ENCODE measurements at places on chromosomes 16 and 17.

DNA sequence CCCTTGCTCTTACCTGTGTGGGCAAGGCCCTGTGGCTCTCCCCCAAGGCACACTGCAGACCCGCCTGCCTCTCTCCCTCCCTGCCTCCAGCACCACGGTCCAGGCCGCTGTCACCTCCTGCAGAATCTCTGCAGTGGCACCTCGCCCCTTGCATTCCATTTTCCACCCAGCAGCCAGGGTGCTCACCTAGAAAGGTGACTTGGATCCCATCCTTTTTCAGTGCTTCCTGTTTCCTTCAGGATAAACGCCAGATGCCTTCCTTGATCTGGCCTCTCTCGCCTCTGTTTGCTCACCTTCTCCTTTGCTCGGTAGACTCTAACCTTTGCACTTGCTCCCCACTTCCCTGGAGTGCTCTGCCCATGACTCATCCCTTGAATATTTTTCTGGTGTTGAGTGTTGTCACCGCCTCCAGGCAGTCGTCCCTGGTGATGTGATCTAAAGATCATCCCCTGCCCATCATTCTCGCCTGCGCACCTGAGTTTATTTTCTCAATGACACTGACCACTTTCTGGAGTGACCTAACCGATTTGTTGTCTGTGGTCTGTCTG, 79.2 kb upstream of the LGALS9 start:
- no peak for DNase-seq

- DNase-seq, result no peak
These were observed 480.1 kb downstream of the SOX9 start for GRCh38 chr17:72600934-72601333.

- no peak for DNase-seq
These were observed 34.2 kb upstream of the ATP2A3 start for GRCh38 chr17:3998436-3998835.

DNA sequence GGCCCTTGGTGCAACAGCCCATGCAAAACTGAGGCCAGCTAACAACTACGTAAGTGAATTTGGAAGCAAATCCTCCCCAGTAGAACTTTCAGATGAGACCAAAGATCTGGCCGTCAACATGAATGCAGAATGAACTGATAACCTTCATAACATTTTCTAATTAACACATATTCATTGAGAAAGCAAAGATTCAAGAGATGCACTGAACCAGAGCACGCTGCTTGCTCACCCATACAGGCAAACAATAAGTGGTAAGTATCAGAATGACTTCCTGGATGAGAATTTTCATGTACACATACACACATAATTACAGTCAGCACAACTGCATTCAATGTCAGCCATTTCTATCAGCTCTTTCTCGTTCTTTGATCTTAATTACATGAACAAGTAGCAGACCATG, 30.6 kb downstream of the XYLT1 start:
- DNase-seq, result no peak

- DNase-seq, result peak; percentile 85
These were observed 4.5 kb downstream of the PRSS27 start for GRCh38 chr16:2715519-2715918.

DNA sequence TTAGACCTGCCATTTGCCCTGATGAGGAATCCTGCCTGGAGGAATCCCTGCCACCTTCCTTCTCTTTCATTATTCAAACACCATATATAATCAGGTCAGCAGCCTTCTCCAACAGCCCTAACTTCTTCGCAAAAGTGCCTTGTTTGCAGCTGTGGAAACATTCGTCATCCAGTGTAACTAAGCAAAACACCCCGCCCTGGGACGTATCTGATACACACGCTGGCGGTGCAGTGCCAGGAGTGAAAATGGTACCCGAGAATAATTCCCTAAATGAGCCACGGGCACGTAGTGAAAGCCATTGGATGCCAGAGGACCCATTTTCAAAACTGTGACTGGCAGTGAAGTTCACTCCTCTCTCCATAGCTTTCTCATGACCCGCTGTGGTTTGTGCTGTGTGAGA, 73.7 kb downstream of the IRX3 start:
- DNase-seq, result no peak

DNA sequence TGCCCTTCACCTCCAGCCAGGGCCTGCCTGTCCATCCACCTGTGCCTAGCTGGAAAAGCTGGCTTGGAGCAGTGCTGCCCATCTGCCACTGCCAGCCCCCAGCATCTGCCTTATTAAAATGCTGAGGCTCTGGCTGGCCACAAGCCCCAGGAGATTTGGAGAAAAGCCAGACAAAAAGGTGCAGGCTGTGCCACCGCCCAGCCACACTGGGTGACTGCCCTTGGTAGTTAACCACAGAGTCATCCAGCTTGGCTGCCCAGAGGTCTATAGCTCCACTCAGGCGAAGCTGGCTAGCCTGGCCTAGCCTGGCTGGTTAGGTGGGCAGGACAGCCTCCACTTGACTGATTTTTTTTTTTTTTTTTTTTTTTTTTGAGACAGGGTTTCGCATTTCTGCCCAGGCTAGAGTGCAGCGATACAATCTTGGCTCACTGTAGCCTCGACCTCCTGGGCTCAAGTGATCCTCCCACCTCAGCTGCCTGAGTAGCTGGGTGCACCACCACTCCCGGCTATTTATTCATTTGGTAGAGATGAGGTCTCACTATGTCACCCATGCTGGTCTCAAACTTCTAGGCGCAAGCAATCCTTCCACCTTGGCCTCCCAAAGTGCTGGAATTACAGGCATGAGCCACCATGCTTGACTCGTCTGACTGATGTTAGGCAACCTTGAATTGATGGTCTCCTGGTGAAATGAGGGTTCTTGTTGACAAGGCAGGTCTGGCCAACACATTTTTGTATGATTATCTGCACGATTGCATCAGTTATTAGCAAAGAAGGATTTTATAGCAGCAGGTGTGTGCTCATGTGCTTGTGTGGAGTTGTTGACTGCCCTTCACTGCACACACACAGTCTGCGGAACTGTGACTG, 103.8 kb downstream of the RAB11FIP4 start:
- DNase-seq, result no peak

DNA sequence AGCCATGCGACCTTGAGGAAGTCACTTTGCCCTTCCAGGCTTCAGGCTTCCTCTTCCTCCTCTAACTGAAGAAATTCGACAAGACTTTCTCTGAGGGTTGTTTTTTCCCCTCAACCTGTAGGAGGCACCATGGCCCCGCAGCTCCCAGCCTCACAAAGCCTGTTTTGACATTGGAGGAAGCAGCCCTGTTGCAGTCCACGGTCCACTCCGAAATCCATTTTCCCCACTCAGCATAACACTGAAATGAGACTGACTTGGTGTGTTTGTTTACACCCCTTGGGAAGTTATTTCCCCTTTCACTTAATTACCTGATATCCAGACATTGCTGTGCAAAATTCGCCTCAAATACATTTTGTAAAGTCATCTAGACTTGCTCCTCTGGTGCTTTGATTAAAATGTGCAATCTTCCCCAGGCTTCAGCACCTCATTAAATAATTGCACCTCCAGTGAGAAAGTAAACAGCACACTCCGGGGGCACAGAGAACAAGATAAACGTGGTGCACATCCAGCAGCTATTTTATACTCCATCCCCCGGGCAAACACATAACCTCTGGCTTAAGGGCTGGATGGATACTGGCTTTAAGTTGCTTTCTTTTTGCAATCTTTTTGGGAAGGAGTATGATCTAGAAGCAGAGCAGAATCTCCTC, 41.4 kb upstream of the PIRT start:
- no peak for DNase-seq

DNA sequence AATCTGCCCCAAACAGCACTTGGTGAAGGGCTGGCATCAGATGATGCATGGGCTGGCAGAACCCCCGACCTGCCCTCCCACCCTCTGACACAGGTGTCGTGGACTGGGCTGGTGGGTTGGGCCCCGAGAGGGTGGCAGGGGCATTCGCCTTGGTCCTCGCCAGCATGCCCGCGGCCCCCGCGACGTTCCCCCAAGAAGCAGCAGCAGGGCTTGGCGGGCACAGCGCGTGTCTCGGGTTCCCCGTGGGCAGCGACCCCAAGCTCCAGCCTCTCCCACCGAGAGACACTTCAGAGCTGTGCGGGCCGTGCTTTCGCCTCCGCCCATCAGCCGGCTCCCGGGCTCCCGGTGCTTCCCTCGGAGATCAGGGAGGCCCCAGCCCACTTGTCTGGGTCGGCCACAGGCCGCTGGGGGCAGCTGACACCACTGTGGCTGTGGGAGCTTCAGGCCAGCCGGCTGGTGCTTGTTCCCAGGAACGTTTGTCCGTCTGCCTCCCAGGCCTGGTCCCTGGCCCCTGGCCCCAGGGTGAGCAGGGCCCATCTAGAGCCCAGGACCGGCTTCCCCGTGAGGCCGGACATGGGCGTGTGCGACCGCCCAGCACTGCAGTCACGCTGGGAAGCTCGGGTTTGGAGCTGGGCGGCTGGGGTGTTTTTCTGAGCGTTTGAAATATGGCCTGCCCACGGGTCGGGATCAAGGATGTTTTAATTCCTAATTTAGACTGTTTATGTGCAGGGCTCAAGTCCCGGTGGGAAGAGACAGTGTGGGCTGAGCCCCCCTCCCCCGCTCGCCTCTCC, 16.6 kb downstream of the CACNA1H start:
- DNase-seq, result no peak

GRCh38 chr17:39547713-39548478, 59.8 kb downstream of the NEUROD2 start:
- peak; percentile 87 for DNase-seq

- DNase-seq, result no peak
These were observed 30.8 kb downstream of the MPRIP start for GRCh38 chr17:17073030-17073564.

DNA sequence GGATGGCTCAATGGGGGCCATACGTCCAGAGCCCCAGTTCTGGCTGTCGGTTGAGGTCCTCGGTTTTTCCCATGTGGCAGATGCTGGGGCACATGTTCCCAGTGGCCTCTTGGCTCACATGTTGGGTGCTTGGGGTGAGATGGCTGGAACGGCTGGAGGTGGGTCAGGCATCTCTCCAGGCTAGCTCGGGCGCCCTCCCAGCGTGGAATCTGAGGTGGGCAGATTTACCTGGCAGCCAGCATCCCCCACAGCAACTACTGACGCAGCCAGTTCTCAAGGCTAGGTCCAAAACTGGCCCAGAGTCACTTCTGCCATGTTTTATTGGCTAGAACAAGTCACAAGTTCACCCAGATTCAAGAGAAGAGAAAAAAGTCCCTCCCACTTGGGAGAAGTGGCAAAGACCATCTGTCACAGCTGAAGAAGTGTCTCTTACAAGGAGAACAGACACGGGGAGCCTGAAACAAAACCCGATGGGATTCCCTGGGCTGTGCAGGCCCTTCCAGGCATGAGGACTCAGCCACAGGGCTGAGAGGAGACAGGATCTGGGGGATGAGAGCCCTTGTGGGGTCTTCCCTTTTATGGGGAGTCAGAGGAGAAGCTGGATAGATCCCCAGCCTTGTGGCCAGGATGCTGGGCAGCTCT, 15.2 kb downstream of the ACE start:
- DNase-seq, result no peak

DNA sequence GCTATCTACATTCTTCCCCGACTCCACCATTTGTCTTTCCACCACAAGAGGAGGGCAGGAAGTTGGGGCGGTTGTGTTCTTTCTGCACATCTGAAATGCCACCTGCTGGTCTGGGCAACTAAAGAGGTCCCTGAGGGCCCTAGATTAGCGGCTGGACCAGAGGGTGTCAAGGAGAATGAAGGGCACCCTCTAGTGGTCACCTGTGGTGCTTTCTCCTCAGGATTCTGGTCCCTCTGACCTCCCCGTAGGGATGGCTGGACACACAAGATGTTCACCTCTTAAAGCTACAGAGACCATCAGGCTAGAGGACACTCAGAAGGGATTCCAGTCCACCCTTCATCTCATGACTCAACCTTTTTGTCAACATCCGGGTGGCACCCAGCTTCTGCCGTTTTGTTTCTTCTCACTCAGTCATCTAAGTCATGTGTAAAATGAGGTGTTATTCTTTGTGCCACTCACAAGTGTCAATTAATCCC, 2.9 kb upstream of the SCIMP start:
- peak; percentile 54 for DNase-seq

DNA sequence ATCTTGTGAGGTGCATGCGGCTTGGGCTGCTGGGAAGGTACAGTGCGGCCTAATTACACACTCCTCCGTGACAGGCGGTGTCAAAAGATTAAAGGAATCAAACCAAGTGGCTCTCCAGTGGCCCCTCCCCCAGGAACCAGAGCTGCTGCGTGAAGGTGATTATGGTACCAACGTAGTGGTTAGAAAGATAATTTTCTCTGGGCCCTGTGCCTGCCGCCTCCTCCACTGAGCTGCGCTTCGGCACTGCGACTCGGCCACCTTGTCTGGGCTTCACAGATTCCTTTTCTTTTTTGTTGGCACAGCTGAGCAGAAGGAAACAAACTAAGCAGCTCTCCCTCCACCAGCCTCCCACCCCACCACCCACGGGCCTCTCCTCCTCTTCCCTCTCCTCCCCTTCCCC, 113.2 kb upstream of the SDK2 start:
- DNase-seq, result no peak

DNA sequence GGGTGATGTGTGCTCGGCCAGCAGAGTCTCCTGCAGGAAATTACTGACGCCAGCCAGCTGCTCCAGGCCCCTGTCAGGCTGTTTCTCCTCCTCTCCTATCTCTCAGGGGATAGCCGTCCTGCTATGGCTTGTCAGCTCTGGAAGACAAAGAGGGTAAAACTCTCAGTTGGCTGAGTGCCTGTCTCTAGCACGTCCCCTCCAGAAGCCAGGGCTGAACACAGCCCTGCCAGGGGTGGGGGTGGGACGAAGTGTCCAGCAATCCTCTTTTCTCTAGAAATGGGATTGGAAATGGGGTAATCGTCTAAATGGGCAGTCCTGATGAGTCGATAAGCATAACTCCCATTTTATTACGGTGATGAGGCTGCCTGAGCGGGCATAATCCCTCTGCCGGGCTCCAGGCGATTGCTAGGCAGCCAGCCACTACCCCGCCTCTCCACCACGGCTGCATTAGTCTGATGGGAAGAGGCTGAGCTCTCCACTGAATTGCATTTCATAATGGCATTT, 89.1 kb upstream of the GNAO1 start:
- DNase-seq, result no peak

- no peak for DNase-seq
These were observed 51.4 kb downstream of the HS3ST3A1 start for GRCh38 chr17:13550291-13550690.

GRCh38 chr17:70552230-70552981, 383.1 kb downstream of the KCNJ2 start:
- no peak for DNase-seq

DNA sequence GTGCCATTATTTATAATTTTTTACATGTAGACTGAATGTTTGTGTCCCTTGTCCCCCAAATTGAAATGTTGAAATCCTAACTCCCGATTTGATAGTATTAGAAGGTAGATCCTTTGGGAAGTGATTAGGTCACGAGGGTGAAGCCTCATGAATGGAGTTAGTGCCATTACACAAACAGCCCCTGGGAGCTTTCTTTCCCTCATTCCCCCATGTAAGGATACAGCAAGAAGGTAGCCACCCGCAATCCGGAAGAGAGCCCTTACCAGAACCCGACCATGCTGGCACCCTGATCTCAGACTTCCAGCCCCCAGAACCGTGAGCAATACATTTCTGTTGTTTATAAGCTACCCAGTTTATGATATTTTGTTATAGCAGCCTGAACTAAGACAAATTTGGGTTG, 143.2 kb downstream of the NPIPB5 start:
- no peak for DNase-seq

GRCh38 chr17:8372422-8372821, 4.1 kb downstream of the KRABD2 start:
- no peak for DNase-seq
